NCI-H526 (cell line): ENCODE measurements at places on chromosomes 13 and 19.
A peak's percentile ranks its signal among the peaks of the same experiment; 100 is the strongest.

DNA sequence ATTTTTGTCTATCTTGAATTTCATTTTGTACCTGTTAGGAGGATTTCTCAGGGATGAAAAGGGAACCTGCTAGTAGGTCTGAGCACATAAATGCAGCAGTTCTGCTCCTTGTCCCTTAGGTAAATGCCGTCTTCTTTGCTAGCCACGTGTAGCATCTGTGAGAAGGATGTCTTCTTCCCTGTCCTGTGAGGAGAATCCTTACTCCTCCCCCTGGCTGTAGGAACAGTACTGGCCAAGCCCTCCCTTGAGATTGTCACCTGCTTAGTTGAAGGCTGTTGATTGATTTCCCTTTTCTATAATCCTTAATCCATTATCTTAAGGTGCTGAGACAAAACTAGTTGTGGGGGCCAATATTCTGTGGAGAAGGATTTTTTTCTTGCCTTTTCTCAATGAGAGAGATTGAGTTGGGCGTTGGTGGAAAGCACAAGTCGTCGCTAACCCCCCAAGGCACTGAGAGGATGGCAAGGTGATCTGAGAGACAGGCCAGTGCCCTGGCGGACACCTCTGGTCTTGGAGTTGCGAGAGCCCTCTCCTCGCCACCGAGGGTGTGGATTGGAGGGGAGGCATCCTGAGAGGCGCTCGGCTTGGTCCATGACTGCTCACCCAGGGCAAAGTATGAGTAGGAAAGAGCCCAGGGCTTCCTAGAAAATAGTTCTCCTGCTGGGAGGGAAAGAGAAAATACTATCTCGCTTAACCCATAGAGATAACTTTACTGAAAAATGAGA, 216.7 kb downstream of the ATP8A2 start:
- DNase-seq, result no peak

DNA sequence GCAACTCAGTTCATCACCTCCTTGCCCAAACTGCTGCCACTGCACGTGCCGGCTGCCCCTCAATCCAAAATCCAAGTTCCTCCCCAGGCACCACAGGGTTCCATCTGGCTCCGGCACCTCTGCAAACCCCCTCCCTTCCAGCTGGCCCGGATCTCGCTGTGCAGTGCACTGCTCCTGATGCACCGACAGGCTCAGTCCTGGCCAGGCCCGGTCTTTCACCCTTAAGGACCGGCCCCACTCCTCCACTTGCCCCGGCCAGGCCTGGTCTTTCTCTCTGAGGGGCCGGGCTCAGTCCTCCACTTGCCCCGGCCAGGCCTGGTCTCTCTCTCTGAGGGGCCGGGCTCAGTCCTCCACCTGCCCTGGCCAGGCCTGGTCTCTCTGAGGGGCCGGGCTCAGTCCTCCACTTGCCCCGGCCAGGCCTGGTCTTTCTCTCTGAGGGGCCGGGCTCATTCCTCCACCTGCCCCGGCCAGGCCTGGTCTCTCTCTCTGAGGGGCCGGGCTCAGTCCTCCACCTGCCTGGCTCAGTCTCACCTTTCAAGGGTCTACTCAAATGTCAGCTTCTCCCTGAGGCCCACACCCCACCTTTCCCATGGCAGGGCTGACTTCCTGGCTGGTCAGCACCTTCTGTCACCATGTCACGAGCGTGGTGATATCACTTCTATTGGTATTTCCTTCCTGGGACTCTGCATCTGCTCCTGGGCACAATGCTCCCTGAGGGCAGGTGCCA, 6.9 kb downstream of the ZNF787 start:
- no peak for DNase-seq

GRCh38 chr13:92177966-92178365, 779.5 kb downstream of the GPC5 start:
- DNase-seq, result no peak

DNA sequence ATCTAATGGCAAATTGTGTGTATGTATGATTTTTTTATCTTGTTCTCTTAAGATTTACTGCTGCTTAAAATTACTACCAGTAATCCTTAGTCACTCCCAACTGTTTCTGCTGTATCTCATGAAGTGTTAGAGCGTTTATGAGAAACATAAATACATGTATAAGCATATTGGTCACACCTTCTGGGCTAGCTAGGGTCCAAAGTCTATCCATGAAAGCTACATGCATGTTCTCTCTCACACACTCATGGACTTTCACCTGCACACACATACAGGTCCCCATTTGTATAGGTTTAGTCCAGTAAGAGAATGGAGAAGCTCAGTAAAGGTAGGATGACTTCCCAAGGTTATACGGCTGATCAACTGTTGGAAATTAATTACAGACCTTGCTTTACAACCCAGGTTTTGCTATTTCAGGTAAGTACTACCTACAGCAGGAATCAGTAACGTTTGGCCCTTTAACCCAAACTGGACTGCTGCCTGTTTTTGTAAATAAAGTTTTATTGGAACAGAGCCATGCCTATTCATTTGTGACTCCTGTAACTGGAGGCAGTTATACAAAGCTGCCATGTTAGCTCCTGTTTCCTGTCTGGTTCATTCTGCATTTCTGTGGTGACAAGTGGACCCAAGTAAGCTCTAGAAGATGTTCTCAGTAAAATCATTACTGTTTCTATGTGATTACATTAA, 15.3 kb downstream of the METTL21C start:
- no peak for DNase-seq

- no peak for DNase-seq
Measured at GRCh38 chr19:31528261-31528660, 179.0 kb upstream of the TSHZ3 start.

GRCh38 chr13:86946734-86947133, 724.4 kb upstream of the SLITRK5 start:
- DNase-seq, result no peak

GRCh38 chr19:54201980-54202379, 1.3 kb downstream of the RPS9 start:
- no peak for DNase-seq

DNA sequence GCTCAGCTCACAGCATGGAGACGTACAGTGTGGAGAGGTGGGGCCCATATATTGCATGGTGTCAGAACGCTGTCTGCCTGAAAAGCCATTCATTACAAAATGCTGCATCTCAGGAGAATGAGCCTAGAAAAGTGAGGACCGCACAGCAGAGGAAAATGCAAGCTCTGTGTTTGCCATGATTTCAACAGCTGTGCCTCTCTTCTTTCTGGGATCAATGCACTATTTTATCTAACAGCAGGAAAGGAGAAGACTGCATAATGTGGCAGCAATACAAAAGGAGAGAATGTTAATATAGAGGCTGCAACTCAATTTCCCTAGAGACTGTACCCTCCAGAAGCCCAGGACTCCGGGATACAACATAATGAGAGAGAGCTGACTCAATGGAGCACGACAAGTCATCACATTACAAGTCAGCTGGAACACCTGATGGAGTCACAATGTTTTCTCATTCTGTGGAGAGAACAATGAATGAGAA, 368.0 kb downstream of the FGF14 start:
- DNase-seq, result no peak

GRCh38 chr13:70889163-70889562, 780.9 kb upstream of the KLHL1 start:
- peak; percentile 32 for DNase-seq

GRCh38 chr19:3491396-3492119, 8.3 kb upstream of the SMIM44 start:
- no peak for DNase-seq

DNA sequence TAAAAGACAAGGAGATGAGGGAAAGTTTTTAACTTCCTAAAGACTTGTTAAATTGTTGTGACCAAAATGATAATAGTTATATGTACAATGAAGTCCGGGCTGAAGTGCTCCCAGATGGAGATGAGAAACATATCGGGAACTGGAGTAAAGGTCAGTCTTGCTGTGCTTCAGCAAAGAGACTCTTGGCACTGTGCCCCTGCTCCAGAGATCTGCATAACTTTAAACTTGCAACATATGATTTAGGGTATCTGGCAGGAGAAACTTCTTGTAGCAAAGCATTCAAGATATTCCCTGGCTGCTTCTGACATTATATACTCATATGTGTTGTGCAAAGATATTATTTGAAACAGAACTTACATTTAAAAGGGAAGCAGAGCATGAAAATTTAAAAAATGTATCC, 786.6 kb upstream of the SLITRK6 start:
- no peak for DNase-seq

DNA sequence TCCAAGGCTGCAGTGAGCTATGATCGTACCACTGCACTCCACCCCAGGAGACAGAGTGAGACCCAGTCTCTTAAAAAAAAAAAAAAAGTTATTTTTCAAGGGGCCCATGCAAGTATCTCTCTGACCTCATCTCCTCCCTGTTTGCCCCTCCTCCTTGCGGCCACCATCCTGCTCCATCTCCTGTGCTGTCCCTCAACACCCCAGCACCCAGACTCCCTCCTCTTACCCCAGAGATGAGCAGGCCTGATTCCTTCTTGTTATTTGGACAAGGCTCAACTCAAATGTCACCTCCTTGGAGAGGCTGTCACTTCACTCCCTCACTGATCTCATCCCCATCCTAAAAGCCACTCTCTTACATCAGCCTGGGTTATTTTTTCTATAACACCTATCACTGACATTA, 4.4 kb downstream of the RYR1 start:
- DNase-seq, result no peak

DNA sequence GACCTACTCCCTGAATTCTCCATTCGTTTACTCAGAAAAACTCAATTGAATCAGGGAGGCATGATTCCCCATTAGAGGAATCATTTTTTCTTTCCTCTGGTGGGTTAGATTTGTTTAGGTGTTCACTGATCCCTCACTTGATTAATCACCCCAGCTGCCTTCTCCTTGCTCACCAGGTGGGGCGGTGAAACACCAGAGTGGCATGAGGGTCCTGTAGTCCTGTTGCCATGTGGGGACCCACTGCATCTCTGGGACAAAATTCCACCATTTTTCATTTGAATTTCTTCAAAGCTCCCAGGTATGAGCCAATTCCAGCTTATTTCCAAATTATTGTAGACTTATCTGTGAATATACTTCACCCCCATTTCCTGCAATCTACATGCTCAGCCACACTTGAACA, 462.7 kb upstream of the ZNF507 start:
- peak; percentile 15 for DNase-seq

DNA sequence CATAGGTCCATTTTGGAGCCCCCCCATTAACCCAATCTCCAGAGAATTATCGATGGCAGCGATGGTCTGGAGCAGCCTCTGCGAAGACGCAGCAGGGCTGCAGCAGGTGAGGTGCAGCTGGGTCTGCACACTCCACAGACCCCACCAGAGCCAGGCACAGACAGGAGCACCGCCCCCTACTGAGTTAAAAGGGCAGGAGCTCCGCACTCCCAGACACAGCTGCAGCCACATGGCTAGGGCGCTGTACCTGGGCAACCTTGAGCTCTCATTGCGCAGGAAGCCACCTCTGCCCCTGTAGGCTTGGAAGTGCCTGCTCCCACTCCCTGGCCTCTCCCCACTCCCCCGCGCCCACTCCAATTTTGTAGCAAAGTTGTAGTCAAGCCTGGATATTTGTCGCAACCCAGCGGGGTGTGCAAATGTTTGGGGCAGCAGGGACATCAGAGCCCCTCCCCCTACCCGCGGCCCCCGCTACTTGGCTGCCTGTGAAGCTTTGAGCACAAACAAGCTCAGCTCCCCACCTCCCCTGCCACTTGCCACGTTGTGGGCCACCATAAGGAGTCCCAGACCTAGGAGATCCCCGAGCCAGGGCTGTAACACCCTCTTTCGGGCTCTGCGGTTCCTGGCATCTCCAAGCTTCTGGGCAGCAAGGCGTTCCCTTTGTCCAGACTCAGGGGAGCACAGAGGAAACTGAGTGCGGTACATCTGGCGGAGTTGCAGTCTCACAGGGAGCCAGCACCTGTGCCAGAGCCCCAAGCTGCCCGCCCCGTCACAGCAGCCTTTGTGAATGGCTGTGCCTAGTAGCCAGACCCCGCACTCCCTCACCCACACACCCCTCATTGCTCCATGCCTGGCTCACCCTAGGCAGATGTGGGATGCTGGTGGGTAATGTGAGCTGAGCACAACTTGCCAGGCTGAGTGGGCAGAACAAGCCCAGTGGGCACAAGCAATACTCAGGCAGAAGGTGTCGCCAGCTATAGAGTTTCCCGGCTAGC, 949.7 kb upstream of the SLITRK1 start:
- DNase-seq, result no peak

DNA sequence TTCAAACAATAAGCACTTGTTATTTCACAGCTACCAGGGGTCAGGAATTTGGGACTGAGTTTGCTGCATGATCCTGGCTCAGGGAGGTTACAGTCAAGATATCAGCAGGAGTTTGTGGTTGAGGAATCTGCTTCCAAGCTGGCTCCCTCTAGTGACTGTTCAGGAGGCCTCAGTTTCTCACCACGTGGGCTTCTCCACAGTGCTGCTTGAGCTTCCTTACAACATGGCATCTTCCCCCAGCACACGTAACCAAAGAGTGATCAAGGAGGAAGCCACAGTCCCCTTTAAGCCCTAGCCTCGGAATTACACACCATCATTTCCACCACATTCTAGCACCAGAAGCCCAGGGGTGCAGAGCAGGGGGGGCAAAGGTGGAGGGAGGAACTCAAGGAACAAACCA, 28.8 kb downstream of the CELF5 start:
- DNase-seq, result no peak

GRCh38 chr19:13022111-13022858, 27.0 kb downstream of the NFIX start:
- peak; percentile 52 for DNase-seq

GRCh38 chr13:20826843-20827560, 53.2 kb upstream of the EEF1AKMT1 start:
- DNase-seq, result no peak

DNA sequence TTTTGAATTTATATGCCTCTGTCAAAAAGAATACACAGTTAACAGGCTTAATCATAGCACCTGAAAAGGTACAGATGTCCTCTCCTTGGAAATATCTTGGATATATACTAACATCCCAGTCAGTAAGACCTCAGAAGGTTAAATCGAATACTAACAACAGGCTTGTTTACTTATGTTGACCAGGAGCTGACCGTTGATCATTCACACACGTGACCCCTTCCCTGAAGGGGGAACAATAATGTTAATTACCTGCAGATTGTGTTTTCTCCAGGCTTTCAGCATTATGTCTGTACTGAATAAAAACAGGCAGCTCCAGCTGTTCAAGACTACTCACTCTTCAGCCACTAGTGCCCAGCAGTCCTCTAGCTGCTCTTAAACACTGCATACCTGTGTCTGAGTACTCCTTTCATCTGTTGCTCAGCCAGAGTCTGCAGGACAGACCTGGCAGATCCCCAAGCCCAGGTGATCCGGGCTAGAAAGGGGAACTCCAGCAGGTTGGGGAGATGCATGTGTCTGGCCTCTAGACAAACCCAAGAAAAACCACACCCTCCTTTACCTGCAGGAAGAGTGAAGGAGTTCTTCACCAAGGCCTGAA, 163.9 kb downstream of the RNF17 start:
- DNase-seq, result peak; percentile 19

- no peak for DNase-seq
Measured at GRCh38 chr19:10892256-10892655, 20.9 kb downstream of the CARM1 start.
